Foreskin fibroblast (primary cell): ENCODE measurements at places on chromosomes 3 and 15.

DNA sequence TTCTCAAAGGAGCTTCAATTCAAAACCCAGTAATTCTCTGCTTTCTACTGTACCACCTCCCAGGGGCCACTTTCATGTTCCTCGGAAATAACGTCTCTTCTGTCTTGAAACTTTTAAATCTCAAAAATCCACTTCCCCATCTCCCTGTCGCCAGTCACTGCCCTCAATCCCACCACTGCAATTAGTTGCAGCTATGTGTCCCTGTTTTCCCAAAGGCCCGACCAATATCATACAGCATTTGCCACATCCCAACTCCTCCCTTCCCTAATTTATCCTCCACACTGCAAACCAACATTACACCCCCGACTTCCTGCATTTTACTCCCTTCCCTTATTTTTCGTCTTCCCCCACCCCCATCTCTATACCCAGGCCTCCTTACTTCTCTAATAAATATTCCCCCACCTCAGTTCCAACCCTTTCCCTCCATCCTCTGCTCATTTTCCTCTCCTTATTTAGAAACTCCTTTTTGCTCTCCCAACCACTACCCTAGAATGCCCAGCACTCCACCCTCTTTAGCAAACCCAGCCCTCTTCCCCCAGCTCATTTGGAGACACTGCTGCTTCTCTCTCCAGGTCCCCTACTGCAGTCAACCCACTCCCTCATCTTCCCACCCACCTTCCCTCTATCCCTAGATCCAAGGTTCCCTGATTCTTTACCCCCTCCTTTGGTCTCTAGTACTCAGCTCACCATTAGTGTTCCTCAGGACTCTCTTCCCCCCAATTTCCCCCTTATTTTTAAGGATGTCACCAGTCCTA, 1.1 kb downstream of the NPTN start:
- no peak for DNase-seq

- DNase-seq = no peak
Measured at GRCh38 chr15:65268411-65268810, 18.3 kb downstream of the PARP16 start.

GRCh38 chr3:14821151-14821550, 2.4 kb downstream of the FGD5 start:
- DNase-seq = no peak

- peak; percentile 5 for DNase-seq
Measured at GRCh38 chr15:72866182-72866581, 82.6 kb upstream of the ADPGK start.

DNA sequence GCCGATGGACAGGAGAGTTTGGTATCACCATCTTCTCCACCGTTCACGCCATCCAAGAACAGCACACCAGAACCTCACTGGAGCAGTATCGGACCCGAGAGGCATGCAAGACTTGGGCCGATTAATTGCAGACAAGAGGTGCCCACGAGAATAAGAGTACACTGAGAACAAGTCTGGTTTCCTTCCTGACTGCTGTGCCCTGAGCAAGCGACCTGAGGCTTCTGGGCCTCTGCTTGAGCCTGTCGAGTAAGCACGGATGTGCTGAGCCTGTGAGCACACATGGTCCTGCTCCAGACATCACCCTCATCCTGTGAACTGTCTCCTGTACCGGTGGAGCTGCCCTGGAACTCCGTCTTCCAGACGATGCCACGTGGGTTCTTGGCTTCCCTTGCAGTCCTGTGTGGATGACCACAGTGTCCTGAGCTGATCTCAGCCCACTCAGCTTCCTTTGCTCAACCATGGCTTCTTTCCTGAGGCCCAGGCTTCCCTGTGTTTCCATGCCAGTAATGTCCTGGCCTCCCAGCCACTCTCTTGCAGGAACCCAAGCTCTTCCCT, 34.3 kb upstream of the SNRPA1 start:
- no peak for DNase-seq

GRCh38 chr3:66195347-66195783, 25.4 kb upstream of the SLC25A26 start:
- DNase-seq = peak; percentile 90
